ENCODE measurements at places on chromosomes 2 and 18.

DNA sequence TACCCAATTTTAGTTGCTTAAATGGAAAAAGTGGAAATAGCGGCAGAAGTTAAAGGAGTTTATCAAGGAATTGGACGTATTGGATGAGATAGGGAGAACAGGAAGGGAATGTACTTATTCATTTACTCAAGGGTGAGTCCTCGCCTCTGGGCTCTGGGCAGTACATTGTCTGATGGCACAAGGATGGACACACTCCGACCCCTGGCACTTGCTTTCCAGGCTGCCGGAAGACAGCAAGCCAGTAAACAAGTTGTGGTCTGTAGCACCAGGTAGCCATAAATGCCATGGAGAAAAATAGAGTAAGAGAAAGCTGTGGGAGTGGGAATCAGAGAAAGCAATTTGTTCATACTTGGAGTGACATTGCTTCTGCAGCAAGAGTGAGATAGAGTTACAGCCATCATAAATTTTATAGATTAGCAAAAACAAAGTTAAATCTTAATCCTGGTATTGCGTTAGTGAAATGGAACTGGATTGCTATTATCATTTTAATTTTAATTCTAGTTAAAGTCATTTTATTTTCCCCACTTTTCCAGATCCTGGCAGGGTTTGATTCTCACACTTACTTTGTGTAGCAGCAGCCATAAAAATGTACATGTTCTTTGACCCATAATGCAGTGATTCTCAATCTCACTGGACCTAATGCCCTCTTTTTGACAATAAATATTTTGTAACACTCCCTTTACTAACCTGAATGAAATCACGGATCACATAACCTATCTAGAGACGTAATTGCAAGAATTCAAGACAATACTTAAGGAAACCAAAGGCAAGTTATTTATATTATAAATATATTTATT lies 135.8 kb upstream of the BCL2L11 start:
- no peak for DNase-seq

DNA sequence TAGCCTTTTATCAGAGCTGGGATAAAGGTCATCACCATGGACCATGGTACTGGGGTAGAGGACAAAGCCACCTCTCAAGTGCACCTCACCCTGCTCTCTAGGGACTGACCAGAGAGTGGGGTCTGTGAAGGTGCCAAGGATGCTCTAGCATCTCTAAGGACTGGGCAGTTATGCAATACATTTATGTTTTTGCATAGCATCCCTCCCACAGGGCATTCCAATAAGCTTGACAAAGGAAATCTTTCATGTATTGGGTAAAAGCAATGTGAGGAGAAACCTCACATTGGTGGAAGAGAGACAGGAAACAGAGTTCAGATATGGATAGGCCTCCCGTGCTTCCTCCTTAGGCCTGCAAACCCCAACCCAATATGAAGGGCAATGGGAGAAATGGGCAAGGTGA lies 31.6 kb downstream of the STK39 start:
- no peak for DNase-seq

DNA sequence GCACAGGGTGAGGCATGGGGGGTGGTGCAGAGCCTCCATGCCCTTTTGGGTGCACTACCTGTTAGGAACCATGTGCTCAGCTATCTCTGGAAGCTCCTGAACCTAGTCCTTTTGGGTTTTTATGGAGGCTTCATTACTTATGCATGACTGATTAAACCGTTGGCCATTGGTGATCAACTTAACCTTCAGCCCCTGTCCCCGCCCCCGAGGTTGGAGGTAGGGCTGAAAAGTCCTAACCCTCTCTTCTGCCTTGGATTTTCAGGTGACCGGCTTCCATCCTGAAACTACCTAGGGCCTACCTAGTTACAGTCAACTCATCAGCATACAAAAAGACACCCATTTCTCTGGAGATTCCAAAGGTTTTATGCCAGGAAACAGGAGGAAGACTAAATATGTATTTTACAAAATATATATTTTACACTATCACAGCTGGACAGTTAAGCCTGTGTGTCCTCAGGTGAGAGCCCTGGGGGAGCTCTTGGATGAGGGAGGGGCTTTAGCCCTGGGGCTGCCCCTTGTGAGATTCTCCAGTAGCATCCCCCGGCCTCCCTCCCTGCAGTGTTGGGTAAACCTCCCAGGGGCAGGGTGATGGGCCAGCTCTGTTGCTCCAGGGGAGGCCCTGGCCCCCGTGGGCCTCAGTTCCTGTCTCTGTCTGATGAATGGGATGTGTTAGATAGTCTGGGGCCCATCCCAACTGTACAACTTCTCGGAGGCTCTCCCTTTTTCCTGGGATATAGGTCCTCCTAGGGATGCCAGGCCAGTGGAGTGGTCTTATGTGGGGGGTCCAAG lies 24.1 kb downstream of the GLI2 start:
- DNase-seq = no peak

- DNase-seq = no peak
Measured at GRCh38 chr2:192725991-192726390, 531.3 kb upstream of the TMEFF2 start.

- DNase-seq = no peak
Measured at GRCh38 chr2:113176696-113177355, 3.1 kb downstream of the PSD4 start.

DNA sequence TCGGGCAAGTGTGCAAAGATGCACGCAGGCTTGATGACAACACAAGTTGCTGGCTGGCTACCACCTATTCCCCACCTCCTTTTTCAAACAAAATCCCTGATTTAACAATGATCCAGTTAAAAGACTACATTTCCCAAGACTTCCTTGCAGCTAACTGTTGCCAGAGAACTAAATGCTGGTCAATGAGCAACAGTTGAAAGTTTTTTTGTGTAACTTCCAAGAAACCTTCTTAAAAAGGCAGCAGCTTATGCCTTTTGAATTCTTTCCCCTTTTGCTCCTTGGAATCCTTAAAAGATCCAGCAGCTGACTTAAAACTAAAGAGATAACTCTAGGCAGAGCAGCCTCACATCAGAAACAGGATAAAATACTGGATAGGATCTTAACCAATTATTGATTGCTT lies 38.5 kb downstream of the NPHP1 start:
- no peak for DNase-seq

DNA sequence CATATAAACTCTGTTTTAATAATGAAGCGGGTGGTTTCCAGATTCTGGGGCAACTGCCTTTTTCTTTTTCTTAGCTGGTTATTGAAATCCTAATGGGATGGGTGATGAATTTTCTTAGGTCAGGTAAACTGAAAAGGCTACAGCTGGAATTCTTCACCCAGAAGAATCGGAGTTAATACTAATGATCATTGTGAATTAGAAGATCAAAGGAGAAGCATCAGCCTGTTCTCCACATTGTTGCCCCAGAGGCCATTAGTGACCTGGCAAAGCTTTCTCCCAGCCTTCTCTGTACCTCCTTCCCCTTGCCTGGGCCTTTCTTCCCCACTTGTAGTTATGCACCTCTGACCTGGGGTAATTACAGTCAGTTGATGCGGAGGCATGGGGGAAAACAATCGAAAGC lies 82.8 kb downstream of the MEIS1 start:
- DNase-seq = no peak

DNA sequence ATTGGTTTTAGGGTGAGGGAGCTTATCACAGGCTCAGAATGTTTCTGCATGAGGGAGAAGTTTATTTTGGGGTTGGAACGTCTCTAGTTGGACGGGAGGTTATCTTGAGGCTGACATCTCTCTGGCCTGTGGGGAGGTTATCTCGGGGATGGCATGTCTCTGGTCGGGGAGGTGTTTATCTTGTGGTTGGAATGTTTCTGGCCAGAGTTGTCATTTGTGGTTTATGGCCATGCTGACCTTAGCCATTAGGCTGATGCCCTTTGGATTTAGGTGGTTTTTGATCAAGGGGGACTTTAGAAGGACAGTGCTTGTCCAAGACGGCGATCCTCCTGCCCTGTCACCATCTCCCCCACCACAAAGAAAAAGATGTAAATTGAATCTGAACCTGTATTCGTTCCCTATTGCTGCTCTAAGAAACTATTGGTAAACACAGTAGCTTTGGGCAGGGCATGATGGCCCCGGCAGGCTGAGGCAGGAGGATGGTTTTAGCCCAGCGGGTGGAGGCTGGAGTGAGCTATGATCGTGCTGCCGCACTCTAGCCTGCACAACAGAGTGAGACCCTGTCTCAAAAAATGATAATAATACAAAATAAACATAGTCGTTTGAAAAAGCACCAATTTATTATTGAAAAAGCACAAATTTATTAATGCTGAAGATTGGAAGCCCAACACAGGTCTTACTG lies 17.8 kb upstream of the MPPE1 start:
- no peak for DNase-seq

DNA sequence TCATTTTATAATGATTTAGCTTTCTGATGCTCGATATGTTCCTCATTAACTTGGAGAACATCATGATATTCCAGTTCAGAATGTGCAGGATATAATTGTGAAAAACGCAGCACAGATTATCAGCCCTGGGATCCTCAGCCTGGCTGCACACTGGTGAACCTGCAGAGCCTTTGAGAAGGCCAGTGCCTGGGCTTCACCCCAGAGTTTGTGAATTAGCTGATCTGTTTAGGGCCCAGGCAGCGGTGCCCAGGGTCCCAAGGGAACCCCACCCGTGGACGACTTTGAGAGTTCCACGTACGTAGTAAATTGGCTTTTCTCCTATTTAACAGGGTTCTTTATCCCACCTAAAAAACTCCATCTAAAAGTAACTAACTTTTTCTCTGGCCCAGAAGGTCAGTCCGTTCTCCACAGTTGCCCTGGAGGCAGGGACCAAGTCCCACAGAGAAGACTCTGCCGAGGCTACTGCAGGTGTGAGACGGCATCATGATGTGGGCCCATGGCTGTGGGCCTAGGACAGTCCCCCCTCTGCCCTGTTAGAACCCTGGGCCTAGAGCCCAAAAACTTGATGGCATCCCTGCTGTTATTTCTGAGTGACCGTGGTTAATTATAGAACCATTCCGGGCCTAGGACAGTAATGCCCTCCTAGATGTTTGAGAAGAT lies 39.6 kb upstream of the RPL31 start:
- DNase-seq = no peak

- DNase-seq = no peak
Measured at GRCh38 chr2:109736177-109736827, 57.8 kb upstream of the RGPD5 start.

DNA sequence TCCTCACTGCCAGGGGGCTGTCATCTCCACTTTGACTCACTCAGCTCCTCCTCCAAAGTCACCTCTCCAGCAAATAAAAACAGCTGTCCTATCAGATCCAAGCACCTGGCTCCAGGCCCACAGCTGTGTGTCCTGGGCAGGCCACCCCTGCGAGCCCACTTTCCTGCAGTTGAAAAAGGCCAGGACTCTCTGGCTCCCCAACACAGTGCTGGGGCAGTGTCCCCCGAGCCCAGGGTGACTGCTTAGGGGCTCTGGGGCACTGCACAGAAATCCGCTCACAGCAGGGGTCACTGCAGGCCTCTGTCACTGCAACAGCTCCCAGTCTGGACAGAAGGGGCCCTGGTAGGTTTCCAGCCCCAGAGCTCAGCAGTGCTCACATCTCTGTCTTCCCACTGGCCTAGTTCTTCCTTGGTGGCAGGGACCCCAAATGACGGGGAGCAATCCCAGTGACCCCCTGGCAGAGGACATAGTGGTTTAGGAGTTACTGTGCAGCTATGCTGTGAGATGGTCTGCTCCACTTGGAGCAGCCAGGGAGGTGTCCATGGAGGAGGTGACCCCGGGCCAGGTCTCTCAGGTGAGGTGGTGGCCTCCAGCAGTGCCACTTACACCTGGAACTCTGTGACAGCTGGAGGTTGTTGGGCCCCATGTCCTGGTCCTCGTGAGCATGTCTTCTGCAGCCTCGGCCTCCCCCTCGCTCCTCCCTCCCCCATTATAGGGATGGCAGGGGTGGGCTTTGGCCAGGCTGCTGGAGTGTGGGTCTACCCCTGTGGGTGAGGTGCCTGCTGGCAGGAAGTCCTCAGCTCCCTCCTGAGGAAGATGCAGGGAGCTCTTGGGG lies 35.5 kb downstream of the HS6ST1 start:
- DNase-seq = no peak

- DNase-seq = no peak
Measured at GRCh38 chr18:44781886-44782285, 101.2 kb downstream of the SETBP1 start.

- no peak for DNase-seq
Measured at GRCh38 chr2:132462236-132462635, 45.6 kb downstream of the GPR39 start.

- no peak for DNase-seq
Measured at GRCh38 chr2:209582281-209582680, 158.4 kb downstream of the MAP2 start.

DNA sequence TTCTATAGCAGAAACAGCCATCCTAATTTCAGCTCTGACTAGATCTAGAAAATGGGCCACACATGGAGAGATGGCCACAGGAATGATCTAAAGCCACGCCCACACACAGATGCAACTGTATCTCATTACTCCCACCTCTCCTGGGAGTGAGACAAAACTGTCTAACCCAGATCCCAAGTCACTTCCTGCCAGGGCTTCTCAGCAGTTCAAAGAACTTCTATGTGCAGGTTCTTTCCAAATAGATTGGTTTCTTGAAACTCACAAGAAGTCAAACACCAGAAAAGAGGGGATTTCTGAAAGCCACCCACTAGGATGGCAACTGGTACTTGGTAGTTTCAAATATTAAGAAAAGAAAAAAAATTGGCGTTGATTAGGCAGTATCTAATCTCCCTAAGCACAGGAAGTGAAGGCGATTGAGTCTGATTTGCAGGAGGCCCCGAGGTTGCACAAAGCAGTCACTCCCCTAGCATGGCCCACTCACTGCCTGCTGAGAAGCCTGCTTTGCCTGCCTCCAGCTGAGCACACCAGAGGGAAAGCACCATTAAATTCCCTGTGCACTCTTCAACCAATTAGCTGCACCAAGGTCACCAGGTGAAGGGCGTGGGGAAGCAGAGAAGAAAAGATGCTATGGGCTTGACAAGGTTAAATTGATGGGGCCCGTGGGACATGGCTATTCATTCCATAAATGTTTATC lies 51.1 kb downstream of the PAPOLG start:
- no peak for DNase-seq

DNA sequence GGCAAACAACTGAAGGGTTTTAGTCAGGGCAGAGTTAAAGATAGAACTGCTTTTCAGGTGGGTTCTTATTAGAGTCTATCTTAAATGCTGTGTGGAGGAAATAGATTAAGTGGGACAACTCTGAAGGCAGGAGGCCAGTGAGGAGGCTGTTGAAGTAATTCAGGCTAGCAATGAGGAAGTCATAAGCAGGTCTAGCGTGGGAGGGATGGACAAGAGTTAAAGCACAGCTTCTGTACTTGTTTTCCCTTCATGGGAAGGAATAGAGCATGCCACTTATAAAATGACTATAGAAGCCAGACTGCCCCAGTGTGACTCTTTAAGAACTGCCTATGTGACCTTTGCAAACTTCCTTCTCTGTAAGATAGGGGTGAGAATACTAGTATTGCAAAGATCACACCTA lies 202.0 kb upstream of the LRRTM1 start:
- DNase-seq = no peak

DNA sequence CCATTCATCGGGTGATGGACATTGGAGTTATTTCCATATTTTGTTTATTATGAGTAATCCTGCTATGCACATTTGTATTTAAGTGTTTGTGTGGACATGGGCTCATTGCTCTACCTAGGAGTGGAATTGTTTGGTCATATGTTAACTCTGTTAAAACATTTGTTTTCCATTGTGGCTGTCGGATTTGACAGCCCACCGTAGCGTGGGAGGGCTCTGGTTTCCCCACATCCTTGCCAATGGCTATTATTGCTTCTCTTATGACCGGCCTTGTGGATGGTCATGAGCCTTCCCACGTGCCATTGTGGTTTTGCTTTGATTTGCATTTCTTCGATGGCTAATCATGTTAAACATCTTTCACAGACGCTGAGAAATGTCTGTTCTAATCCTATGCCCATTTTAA lies 92.0 kb downstream of the ZNF236 start:
- no peak for DNase-seq
